ENCODE measurements at places on chromosomes 12 and 14. TPM values are rescaled to one million over a fixed set of nuclear protein-coding genes. Genes with fewer than 3 reads are reported as not detected.

- no peak overlapping the region for H3K4me3 ChIP-seq
- no peaks in the 10 kb centered on the region for H3K4me1 ChIP-seq
- no peaks in the 10 kb centered on the region for H3K36me3 ChIP-seq
- H3K27me3 ChIP-seq, result peaks cover 42% of the 10 kb centered on the region
- H3K27ac ChIP-seq, result no peak overlapping the region
Observed at GRCh38 chr12:103020839-103021238, 63.4 kb downstream of the ASCL1 start.

DNA sequence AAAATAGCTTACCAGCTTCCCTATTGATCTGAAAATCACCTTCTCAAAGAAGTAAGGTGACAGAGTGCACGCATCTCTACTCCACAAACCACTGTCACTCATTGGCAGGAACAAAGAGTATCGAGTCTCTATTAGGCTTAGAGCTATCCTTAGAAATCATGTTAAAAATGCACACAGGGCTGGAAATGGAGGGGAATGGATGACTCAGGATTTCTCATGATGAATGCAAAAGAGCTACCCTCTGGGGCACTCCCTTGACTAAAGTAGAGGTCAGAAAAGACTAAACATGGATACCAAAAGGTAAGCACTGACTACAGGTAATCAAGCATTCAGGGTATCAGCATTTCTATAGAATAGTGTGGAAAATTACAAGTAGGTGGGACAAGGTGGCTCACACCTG is 96.1 kb upstream of the ANO4 start:
- no peak for DNase-seq
- H3K4me1 ChIP-seq, result peaks cover 4% of the 10 kb centered on the region
- no peak overlapping the region for H3K27ac ChIP-seq
- no peak overlapping the region for H3K4me3 ChIP-seq

DNA sequence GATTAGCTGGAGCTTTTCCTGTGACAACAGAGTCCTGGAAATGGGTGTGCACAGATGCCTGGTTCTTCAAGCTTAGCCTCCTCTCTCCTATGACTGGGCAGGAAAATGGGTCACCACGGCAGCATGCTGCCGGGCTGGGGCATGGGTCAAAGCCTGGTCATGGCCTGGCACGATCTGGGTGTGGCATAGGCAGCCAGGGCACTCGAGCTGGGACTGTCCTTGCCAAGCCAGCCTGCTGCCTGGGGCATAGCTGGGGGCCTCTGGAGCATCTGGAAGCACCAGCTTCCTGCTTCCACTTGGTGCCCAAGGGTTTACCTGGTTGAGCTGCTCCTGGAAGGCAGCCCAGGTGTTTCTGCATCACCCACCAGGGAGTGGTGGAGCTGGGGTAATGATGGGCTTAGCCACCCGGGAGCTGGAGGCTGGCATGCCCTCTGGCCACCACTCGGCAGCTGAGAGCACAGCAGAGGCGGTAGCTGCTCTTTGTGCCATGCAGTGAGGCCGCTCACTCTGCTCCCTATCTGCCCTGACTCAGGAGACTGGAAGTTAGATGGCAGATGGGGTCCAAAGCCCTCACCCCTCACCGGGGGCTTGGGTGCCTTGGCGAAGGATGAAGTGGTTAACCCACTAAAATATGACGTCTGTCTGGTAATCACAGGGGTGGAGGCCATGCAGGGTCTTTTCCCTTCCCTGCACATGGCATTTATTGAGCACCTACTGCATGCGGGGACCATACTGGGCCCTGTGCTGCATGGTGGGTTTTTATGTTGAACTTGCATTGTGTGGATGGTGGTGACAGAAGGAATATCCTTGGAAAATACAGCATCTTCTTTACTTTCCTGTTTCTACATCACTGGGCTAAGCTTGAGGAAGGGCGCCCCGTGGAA is 1.7 kb downstream of the OTUB2 start:
- H3K36me3 ChIP-seq, result no peaks in the 10 kb centered on the region
- peaks cover 7% of the 10 kb centered on the region for H3K4me1 ChIP-seq
- no peak for DNase-seq
- no peaks in the 10 kb centered on the region for H3K27me3 ChIP-seq
- peak overlapping the region; percentile 35 for H3K27ac ChIP-seq

The ACADS gene
- 11.8 TPM for total RNA-seq

- no peak overlapping the region for H3K27ac ChIP-seq
- peaks cover 2% of the 10 kb centered on the region for H3K36me3 ChIP-seq
- no peak for DNase-seq
- no peaks in the 10 kb centered on the region for H3K4me1 ChIP-seq
Observed at GRCh38 chr14:29709490-29709889, 218.2 kb downstream of the PRKD1 start.

The OAS2 gene
- not detected for total RNA-seq

GRCh38 chr14:96103560-96104460 is 64.6 kb downstream of the C14orf132 start:
- no peaks in the 10 kb centered on the region for H3K36me3 ChIP-seq
- H3K4me1 ChIP-seq, result peaks cover 10% of the 10 kb centered on the region
- DNase-seq, result no peak
- peaks cover 17% of the 10 kb centered on the region for H3K27me3 ChIP-seq

DNA sequence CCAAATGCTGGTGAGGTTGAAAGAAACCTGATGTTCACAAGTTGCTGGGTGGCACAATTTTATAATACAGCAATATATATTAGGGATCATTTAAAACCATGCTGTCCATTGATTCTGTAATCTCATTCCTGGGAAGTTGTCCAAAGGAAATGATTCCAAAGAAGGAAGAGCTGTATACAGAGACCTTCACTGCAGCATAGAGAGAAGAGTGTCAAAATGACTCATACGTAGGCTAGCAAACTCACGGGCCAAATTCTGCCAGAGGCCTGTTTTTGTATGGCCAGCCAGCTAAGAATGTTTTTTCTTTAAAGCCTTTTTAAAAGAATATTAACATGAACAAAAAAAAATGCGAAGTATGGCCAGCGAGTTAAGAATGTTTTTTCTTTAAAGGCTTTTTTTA is 69.2 kb upstream of the MED13L start:
- H3K27me3 ChIP-seq, result no peaks in the 10 kb centered on the region
- H3K4me3 ChIP-seq, result no peak overlapping the region
- H3K4me1 ChIP-seq, result peaks cover 25% of the 10 kb centered on the region
- no peak overlapping the region for H3K27ac ChIP-seq
- H3K36me3 ChIP-seq, result no peaks in the 10 kb centered on the region
- DNase-seq, result no peak

DNA sequence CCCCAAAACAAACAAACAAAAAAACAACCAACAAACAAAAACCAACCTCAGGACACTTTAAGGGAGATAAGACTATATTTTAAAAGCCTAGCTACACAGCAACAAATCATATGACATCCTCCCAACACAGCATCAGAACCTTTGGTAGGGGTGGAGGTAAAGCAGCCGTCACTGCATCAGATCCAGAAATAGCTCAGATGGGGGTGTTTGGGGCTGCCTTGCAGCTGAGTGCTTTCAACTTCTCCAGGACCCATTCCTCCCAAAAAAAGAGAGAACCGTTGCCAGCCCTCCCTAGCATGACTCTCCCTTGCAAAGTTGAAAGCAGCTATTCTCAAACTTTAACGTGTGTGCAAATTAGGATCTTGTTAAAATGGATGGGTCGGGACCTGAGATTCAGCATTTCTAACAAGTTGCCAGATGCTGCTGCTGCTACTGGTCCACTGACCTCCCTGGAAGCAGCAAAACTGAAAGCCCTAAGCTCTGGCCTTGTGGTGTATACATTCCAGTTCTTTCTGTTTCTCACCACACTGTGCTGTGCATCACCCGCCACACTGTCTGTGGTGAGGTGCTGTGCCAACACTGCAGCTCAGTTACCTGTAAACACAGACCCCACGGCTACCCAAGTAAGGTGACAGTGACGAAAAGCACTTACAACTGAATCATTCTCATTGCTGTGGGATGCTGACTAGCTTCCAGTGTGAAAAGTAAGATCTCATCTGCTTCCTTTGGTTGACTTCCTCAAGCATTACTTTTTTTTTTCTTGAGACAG is 54.0 kb downstream of the SLC38A1 start:
- no peak overlapping the region for H3K4me3 ChIP-seq
- H3K27ac ChIP-seq, result no peak overlapping the region
- H3K27me3 ChIP-seq, result no peaks in the 10 kb centered on the region
- peaks cover 19% of the 10 kb centered on the region for H3K4me1 ChIP-seq
- H3K36me3 ChIP-seq, result peaks cover 33% of the 10 kb centered on the region

The RIPK3 gene
- total RNA-seq, result 0.62 TPM

GRCh38 chr14:77043177-77043983 is 14.9 kb upstream of the IRF2BPL start:
- peaks cover 58% of the 10 kb centered on the region for H3K4me1 ChIP-seq
- H3K4me3 ChIP-seq, result no peak overlapping the region
- no peaks in the 10 kb centered on the region for H3K36me3 ChIP-seq

The GARIN6 gene
- total RNA-seq, result not detected

- no peaks in the 10 kb centered on the region for H3K36me3 ChIP-seq
- H3K27ac ChIP-seq, result peak overlapping the region; percentile 67
- H3K27me3 ChIP-seq, result no peaks in the 10 kb centered on the region
- no peak overlapping the region for H3K4me3 ChIP-seq
- H3K4me1 ChIP-seq, result peaks cover 38% of the 10 kb centered on the region
- DNase-seq, result no peak
Observed at GRCh38 chr12:75724928-75725312, 213.5 kb upstream of the KRR1 start.

The SYCP3 gene
- not detected for total RNA-seq

The OTX2 gene
- 0.27 TPM for total RNA-seq

The VCPKMT gene
- total RNA-seq, result 11.9 TPM

The TBX3 gene
- 16.3 TPM for total RNA-seq

The MANSC4 gene
- 1.1 TPM for total RNA-seq

The MORN3 gene
- 1.5 TPM for total RNA-seq

The VRTN gene
- 1.5 TPM for total RNA-seq

DNA sequence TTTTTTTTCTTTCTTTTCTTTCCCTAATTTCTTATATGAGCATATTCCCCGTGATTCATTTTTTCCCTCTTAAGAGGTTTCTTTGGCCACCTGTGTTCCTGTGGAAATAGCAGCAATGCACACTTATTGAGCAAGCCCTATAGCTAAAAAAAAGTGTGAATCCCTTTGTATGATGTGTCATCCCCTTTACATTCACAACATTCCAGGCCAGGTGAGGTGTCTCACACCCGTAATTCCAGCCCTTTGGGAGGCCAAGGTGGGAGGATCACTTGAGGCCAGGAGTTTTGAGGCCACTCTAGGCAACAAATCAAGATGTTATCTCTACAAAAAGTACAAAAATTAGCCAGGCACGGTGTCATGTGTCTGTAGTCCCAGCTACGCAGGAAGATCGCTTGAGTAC is 700.4 kb upstream of the TBX3 start:
- no peak overlapping the region for H3K27ac ChIP-seq
- H3K36me3 ChIP-seq, result no peaks in the 10 kb centered on the region
- H3K4me3 ChIP-seq, result no peak overlapping the region
- H3K4me1 ChIP-seq, result peaks cover 12% of the 10 kb centered on the region
- peaks cover 38% of the 10 kb centered on the region for H3K27me3 ChIP-seq
- DNase-seq, result no peak

DNA sequence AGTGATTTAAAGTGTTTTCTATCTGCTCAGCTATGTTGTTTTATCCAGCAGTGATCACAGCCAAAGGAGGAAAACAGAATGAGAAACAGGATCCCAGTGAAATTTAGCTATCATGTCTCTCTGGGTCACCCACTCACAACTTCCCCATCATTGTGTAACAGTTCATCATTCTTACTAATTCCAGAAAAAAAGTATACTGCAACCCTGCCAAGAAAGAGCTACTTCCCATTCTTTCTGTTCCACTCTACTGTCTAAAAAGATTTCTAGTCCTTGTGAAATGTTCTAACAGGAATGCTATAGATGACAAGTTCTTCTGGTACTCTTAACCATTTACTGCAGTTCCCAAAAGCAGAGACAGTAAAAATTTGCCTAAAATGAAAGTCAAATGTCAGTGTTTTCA is 39.2 kb upstream of the CD163 start:
- peak overlapping the region; percentile 3 for H3K4me3 ChIP-seq
- no peaks in the 10 kb centered on the region for H3K27me3 ChIP-seq
- peaks cover 22% of the 10 kb centered on the region for H3K4me1 ChIP-seq

DNA sequence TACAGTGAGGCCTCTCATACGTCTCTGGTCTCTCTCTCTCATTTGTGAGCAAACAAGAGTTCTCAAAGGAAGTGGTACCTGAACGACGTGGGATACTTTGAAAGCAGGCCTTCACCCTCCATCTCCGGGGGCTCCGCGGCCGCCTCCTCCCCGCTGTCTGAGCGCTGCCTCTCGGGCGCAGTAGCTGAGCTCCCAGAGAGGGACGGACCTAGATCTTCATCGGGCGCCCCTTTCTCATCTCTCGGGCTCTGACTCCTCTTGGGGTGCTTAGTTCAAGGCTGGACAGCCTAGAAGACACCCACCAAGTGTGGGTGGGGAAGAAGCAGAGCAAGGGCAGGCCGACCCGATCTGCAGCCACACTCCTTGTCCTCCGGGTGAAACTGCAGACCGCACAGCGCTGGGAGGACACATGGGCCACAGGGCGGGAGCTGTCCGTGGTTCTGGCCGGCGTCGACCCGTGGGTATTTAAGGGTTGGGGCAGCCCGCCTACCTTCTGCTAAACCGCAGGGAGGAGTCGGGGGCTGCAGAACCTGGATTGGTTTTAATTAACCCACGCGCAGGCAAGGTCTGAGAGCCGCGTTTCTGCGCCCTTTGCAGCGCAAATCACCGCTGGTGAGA is 92.7 kb downstream of the PAH start:
- H3K4me3 ChIP-seq, result no peak overlapping the region
- peaks cover 65% of the 10 kb centered on the region for H3K27me3 ChIP-seq
- no peaks in the 10 kb centered on the region for H3K4me1 ChIP-seq
- no peak overlapping the region for H3K27ac ChIP-seq

The MDGA2 gene
- total RNA-seq, result 0.19 TPM

DNA sequence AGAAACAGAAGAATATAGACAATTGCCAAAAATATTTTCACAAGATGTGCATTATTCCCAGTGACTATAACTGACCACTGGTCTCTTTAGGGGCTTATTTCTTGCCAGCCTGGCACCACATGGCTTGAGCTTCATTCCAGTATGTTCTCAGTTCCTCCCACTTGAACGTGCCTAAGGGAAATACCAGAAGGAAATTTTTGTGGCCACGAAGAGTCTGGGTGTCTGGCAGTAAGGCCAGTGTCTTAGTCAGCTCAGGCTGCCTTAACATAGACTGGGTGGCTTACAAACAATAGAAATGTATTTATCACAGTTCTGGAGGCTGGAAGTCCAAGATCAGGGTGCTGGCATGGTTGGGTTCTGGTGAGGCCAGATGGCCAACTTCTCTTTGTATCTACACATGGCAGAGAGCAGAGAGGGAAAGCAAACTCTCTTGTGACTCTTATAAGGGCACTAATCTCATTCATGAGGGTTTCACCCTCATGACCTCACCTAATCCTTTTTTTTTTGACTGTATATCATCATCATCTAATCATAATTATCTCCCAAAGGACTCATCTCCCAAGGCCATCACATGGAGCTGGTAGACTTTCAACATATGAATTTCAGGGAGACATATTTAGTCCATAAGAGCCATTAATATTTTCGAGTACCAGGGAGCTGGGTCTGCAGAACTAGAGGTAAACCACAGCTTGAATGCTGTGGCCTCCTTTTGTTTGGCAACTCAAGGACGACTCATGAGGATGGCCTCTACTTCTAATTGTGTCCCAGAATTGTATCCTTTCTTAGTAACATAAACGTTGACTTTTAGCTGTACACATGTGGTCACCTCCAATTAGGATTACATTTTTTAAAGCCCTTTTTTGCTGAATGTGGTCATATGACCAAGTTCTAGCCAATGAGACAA is 5.1 kb upstream of the SMOC1 start:
- H3K4me3 ChIP-seq, result no peak overlapping the region
- no peak for DNase-seq
- no peak overlapping the region for H3K27ac ChIP-seq
- no peaks in the 10 kb centered on the region for H3K36me3 ChIP-seq
- peaks cover 8% of the 10 kb centered on the region for H3K27me3 ChIP-seq
- H3K4me1 ChIP-seq, result no peaks in the 10 kb centered on the region
